Activated CD4-positive, alpha-beta memory T cell treated with anti-CD3 and anti-CD28 coated beads for 36 hours (primary cell): ENCODE measurements at places on chromosomes 13 and 19. TPM values are rescaled to one million over a fixed set of nuclear protein-coding genes. Genes with fewer than 3 reads are reported as not detected.
A peak's percentile ranks its signal among the peaks of the same experiment; 100 is the strongest.

Gene CCDC70
- not detected for total RNA-seq

DNA sequence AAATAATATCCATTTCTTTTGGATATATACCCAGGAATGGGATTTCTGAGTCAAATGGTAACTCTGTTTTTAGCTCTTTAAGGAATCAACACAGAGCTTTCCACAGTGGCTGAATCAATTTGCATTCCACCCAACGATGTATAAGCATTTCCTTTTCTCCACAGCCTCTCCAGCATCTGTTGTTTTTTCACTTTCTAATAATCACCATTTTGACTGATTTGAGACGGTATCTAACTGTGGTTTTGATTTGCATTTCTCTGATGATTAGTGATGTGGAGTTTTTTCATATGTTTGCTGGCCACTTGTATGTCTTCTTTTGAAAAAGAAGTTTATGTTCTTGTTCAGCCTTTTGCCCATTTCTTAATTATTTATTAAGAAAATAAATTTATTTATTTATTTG lies 352.2 kb upstream of the OBI1 start:
- DNase-seq = no peak
- H3K27me3 ChIP-seq = peaks cover 3% of the 10 kb centered on the region
- no peaks in the 10 kb centered on the region for H3K36me3 ChIP-seq
- H3K27ac ChIP-seq = no peak overlapping the region

DNA sequence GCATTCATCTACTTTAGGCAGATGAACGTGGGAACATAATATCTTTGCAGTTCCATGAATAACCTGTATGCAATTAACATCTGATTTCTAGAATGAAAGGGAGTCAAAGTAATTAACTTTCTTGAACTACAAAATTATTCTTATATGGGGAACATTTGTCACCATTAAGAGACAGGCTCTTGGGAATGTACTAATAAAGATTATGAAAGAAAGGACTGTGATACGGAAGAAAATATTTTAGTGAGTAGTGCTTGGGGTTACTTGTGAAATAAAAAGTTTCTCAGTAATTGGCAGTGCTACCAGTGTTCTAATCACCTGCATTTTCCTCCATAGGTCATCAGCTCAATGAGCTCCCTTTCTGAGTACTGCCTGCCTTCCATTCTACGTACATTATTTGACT lies 85.4 kb downstream of the FRY start:
- no peak overlapping the region for H3K27ac ChIP-seq
- peaks cover 14% of the 10 kb centered on the region for H3K4me1 ChIP-seq
- no peak overlapping the region for H3K4me3 ChIP-seq
- H3K27me3 ChIP-seq = no peaks in the 10 kb centered on the region

DNA sequence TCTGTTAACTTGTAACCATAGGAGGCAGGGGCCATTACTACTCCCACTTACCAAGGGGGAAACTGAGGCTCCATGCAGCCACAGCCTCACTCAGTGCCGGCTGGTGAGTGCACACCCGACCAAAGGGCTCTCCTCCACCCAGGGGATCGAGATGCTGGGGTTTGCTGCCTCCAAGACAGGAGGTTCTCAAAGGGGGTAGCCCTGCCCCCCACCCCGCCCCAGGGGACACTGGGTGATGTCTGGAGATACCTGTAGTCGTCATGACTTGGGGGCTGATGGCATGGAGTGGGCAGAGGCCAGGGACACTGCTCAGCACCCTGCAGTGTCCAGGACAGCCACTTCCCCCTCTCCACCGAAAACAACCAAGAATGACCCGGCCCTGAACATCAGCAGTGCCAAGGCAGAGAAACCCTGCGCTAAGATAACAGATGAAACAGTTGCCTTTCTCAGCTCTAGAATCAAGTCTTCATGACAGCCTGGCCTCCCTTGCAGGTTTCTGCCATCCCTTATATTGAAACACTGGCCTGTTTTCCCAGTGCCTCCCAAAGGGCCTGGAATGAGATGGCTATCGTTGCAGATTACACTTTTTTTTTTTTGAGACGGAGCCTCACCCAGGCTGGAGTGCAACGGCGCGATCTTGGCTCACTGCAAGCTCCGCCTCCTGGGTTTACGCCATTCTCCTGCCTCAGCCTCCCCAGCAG lies 3.3 kb downstream of the REEP6 start:
- peaks cover 13% of the 10 kb centered on the region for H3K4me1 ChIP-seq
- H3K4me3 ChIP-seq = no peak overlapping the region
- DNase-seq = no peak
- peaks cover 2% of the 10 kb centered on the region for H3K27me3 ChIP-seq

- no peak overlapping the region for H3K27ac ChIP-seq
- no peaks in the 10 kb centered on the region for H3K27me3 ChIP-seq
- H3K4me1 ChIP-seq = peaks cover 10% of the 10 kb centered on the region
- no peak overlapping the region for H3K4me3 ChIP-seq
Measured at GRCh38 chr13:102817907-102818306, 19.0 kb downstream of the BIVM start.

GRCh38 chr13:79525064-79525857 lies 44.3 kb downstream of the NDFIP2 start:
- H3K36me3 ChIP-seq = peaks cover 15% of the 10 kb centered on the region
- H3K4me3 ChIP-seq = no peak overlapping the region
- H3K27ac ChIP-seq = no peak overlapping the region
- no peak for DNase-seq

Gene ATP4B
- not detected for total RNA-seq

GRCh38 chr13:31032528-31033113 lies 100.2 kb downstream of the TEX26 start:
- H3K36me3 ChIP-seq = no peaks in the 10 kb centered on the region
- no peak overlapping the region for H3K27ac ChIP-seq
- H3K4me3 ChIP-seq = no peak overlapping the region
- no peak for DNase-seq
- peaks cover 14% of the 10 kb centered on the region for H3K27me3 ChIP-seq
- H3K4me1 ChIP-seq = no peaks in the 10 kb centered on the region

GRCh38 chr19:48719263-48720171 lies at the start of gene MAMSTR:
MAMSTR (minus strand) TSS chr19:48719725; CDS start chr19:48719031, 694 bp downstream.
- no peak for DNase-seq
- peak within 1 kb of the TSS; percentile 97 for H3K27ac ChIP-seq
- H3K36me3 ChIP-seq = no peaks in the 10 kb centered on the region
- H3K27me3 ChIP-seq = no peaks in the 10 kb centered on the region
- H3K4me1 ChIP-seq = peaks cover 3% of the 10 kb centered on the region
- H3K4me3 ChIP-seq = peak within 1 kb of the TSS; percentile 89

Gene ZNF221
- total RNA-seq = 0.73 TPM

GRCh38 chr13:64255988-64256387 lies 2840.3 kb upstream of the PCDH20 start:
- DNase-seq = no peak
- H3K4me3 ChIP-seq = no peak overlapping the region
- no peaks in the 10 kb centered on the region for H3K4me1 ChIP-seq
- H3K27me3 ChIP-seq = no peaks in the 10 kb centered on the region
- no peaks in the 10 kb centered on the region for H3K36me3 ChIP-seq
- no peak overlapping the region for H3K27ac ChIP-seq

DNA sequence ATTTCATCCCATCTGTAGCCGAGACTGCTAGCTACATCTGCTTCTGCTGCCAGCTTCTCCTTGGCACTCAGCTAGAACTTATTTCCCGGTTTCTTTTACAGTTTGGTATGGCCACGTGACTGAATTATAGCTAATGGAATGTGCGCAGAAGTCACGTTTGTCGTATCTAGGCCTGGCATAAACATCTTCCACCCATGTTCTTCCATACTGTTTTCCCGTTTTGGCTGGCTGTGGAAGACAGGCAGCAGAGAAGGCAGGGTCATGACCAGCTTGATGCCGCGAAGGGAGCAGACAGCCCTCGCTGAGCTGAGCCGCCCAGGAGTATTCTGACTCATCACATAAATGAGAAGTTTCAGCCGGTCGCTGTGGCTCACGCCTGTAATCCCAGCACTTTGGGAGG lies 186.7 kb downstream of the RFC3 start:
- H3K4me1 ChIP-seq = no peaks in the 10 kb centered on the region
- H3K27ac ChIP-seq = no peak overlapping the region
- DNase-seq = no peak
- no peaks in the 10 kb centered on the region for H3K36me3 ChIP-seq
- no peaks in the 10 kb centered on the region for H3K27me3 ChIP-seq
- H3K4me3 ChIP-seq = no peak overlapping the region

GRCh38 chr13:65826657-65827056 lies 1403.5 kb downstream of the PCDH9 start:
- no peaks in the 10 kb centered on the region for H3K36me3 ChIP-seq
- no peaks in the 10 kb centered on the region for H3K27me3 ChIP-seq
- no peaks in the 10 kb centered on the region for H3K4me1 ChIP-seq
- no peak overlapping the region for H3K27ac ChIP-seq

Gene ZFR2
- total RNA-seq = 0.58 TPM

Gene TJP3
- 3.7 TPM for total RNA-seq

GRCh38 chr19:32020538-32020937 lies 324.9 kb upstream of the ZNF507 start:
- H3K27ac ChIP-seq = no peak overlapping the region
- no peak for DNase-seq
- H3K4me1 ChIP-seq = no peaks in the 10 kb centered on the region
- H3K36me3 ChIP-seq = no peaks in the 10 kb centered on the region
- H3K27me3 ChIP-seq = no peaks in the 10 kb centered on the region
- no peak overlapping the region for H3K4me3 ChIP-seq

DNA sequence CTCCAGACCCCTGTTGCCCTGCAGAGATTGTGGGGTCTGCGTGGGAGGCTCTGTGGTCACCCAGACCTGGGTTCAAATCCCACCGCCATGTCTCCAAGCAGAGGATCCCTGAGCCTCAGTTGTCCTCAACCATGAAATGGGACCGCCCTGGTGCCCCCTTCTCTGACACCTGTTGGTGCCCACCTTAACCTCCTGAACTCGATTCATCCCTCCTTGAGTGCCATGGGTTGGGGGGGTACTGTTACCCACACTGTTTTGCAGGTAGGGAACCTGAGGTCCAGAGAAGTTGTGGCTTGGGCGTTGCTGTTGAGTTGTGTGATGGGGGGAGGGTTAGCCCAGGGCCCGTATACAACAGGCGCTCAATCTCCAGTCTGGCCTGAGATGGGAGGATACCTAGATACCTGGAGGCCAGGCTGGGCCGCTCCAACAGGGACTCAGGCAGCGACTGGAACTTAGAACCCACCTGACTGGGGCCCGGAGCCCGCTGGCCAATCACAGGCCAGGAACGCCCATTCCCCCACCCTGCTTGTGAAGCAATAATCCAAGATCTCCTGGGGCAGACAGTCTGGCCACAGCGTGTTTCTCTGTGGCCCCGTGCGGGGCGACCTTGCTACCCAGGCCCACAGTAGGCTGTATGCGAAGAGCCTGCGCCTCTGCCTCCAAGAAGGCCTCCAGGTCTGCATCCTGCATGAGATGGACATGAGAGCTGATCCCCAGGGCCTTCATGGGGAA lies 2.8 kb downstream of the ARID3A start:
- peaks cover 10% of the 10 kb centered on the region for H3K4me1 ChIP-seq
- no peak overlapping the region for H3K4me3 ChIP-seq
- peaks cover 8% of the 10 kb centered on the region for H3K36me3 ChIP-seq
- H3K27me3 ChIP-seq = no peaks in the 10 kb centered on the region

DNA sequence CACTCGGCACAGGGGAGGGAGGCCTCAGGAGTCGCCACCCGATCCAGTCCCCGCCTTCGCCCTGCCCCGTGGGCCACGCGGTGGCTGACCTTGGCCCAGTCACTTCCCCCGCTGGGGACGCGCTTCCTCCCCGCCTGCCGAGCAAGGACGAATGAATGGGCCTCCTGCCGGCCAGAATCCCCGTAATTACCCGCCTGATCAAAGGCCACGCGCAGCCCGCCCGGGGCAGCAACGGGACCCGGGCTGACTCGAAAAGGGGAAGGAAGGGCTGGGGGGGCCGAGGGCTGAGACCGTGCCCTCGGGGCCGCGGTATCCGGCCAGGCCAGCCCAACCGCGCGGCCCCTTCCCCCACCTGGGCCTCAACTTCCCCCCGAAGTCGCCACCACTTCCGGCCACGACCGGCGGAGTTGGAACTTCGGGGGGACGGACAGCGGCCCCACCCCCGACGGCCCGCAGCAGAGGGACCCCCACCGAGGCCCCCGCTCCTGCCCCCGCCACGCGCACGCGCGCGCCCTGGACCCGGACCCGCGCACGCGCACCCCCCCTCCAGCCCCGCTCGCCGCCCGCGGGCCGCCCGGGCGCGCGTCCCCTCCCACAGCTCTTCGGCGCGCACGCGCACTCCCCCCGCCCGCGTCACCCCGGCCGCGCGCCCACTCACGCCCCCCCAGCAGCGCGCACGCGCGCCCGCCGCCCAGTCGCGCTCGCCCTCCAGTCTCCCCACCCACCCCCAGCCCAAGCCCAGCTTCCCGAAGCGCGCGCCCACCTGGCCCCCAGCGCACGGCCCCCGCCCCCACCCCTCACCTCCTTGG lies 520 bp downstream of the ZNF787 start:
- no peaks in the 10 kb centered on the region for H3K27me3 ChIP-seq
- peak overlapping the region; percentile 91 for H3K27ac ChIP-seq
- DNase-seq = peak; percentile 85
- H3K4me1 ChIP-seq = peaks cover 39% of the 10 kb centered on the region
- H3K4me3 ChIP-seq = peak overlapping the region; percentile 85
- no peaks in the 10 kb centered on the region for H3K36me3 ChIP-seq

DNA sequence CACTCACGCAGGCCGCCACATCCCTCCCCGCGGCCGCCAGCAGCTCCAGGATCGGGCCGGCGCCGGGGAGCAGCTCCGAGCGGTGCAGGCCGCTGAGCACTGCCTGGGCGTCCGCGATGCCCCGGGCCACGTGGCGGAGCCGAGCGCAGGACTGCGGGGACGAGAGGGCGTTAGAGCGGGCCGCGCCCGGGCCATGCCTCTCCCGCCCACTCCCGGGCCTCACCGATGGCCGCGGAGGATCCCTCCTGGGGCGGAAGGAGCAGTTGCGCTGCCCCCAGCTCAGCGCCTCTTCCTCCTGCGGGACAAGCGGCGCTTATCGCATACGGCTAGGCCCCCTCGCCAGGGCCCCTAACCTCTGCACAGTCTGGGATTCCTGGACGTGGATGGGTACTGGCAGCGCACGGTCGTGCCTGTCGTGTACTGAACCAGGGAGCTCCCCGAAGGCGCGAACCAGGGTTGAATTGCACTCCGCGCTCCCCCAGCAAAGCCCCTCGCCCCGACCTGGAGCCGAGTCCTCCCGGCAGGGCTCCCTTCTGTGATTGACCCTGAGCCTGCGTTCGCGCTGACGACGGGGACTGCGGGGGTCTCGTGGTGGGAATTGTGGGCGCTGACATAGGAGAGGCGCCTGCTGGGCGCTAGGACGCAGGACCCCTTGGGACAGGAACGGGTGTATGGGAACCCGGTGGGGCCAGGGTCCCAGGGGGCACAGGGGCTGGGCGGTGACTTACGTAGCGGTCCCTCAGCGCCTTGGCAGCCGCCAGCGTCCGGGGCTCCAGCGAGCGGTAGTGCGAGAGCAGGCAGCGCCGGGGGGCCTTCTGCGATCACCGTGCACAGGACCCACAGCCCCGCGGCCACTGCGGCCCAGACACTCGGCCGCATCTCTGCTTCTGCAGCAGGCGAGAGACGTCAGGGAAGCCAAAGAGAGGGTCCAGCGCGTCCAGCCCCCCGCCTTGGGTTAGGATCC lies 673 bp downstream of the IFNL4 start:
- peaks cover 2% of the 10 kb centered on the region for H3K4me1 ChIP-seq
- DNase-seq = peak; percentile 14
- no peaks in the 10 kb centered on the region for H3K36me3 ChIP-seq
- peaks cover 7% of the 10 kb centered on the region for H3K27me3 ChIP-seq

- H3K4me1 ChIP-seq = no peaks in the 10 kb centered on the region
- H3K36me3 ChIP-seq = no peaks in the 10 kb centered on the region
- peaks cover 36% of the 10 kb centered on the region for H3K27me3 ChIP-seq
- no peak overlapping the region for H3K27ac ChIP-seq
Measured at GRCh38 chr19:50705422-50706019, 14.1 kb downstream of the SHANK1 start.

GRCh38 chr19:3411636-3412035 lies 45.3 kb downstream of the NFIC start:
- DNase-seq = no peak
- H3K36me3 ChIP-seq = no peaks in the 10 kb centered on the region
- H3K27ac ChIP-seq = no peak overlapping the region

- peaks cover 3% of the 10 kb centered on the region for H3K4me1 ChIP-seq
- H3K27me3 ChIP-seq = no peaks in the 10 kb centered on the region
- no peak for DNase-seq
- no peak overlapping the region for H3K27ac ChIP-seq
- no peak overlapping the region for H3K4me3 ChIP-seq
Measured at GRCh38 chr13:77042566-77043177, 15.7 kb upstream of the FBXL3 start.
